ENCODE measurements at places on chromosomes 7 and 10.

- DNase-seq, result no peak
Observed at GRCh38 chr10:31754803-31755624, 173.6 kb downstream of the ARHGAP12 start.

DNA sequence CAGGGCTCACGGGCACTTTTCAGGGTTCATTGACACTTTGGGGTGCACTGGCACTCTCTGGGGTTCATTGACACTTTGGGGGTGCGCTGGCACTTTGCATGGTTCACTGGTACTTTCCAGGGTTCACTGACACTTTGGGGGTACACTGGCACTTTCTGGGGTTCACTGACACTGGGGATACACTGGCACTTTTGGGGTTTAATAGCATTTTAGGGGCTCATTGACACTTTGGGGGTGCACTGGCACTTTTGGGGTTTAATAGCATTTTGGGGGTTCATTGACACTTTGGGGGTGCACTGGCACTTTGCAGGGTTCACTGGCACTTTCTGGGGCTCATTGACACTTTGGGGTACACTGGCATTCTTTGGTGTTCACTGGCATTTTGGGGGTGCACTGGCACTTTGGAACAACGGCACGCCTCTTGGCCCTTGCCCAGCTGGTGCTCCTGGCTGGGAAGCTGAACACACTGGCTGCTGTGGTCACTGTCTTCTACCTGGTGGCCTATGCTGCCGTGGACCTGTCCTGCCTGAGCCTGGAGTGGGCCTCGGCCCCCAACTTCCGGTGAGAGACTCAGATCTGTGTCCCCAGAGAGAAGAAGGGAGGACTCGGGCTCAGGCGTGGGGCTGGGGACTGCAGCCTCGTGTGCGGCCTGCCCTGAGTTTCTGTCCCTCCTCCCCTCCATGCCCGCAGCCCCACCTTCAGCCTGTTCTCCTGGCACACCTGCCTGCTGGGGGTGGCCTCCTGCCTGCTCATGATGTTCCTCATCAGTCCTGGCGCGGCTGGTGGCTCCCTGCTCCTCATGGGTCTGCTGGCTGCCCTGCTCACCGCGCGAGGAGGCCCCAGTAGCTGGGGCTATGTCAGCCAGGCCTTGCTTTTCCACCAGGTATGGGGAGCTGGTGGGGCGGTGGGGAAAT lies 6.2 kb upstream of the TRIP6 start:
- DNase-seq, result no peak

- DNase-seq, result no peak
Observed at GRCh38 chr10:49414496-49414895, 18.6 kb upstream of the DRGX start.

- DNase-seq, result no peak
Observed at GRCh38 chr7:40402661-40403060, 267.9 kb downstream of the SUGCT start.

DNA sequence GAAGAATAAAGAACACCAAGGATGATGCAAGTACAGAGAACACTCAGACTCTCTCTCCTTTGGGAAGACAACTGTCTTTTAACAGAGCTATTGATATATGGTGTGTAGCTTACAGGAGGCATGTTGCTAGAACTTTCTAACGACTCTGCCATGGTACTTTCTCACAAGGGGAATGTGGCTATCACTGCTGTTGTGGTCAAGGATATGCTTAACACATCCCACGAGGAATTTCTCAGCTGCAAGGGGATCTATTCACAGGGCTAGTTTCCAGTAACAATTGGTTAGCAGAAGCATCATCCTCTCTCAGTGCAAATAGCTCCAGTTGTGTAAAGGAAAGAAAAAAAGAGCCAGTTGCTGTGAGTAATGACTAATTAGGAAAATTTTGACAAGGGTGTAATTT lies 826.0 kb downstream of the SORCS1 start:
- no peak for DNase-seq

DNA sequence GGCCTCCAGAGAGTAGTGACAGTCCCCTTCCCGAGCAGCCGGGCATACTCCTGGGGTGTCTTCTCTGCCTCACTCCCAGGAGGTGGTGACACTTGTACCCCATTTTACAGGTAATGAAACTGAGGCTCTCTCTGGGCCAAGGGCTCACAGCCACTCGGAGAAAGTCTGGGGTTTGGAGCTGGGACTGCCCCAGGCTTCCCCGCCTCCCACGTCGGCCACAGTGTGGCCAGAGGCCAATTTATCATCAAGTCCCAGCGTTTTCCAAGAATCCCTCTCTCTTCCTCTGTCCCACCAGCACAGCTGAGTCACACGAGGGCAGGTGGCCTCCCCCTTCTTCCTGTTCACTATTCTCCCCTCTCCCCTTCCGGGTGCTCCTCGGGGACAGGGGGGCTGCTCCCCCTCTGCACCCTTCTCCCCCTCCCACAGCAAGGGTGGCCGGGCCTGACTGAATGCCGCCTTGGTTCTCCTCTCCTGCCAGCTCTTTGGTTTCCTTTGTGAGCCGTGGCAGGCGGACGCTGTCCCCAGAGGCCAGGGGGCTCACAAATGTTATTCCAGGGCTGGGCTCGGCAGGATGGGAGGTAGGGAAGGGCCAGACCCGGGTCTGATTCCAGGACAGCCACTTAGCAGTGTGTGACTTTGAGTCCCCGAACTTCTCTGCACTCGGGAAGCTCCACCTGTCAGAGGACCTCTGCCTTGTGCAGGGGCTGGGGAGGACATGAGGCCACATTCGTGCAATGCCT lies 17.7 kb downstream of the CLIP2 start:
- peak; percentile 27 for DNase-seq

- DNase-seq, result no peak
Observed at GRCh38 chr7:149471289-149471953, 10.6 kb upstream of the ZNF777 start.

- DNase-seq, result no peak
Observed at GRCh38 chr10:72218325-72218724, 2.2 kb upstream of the ASCC1 start.

DNA sequence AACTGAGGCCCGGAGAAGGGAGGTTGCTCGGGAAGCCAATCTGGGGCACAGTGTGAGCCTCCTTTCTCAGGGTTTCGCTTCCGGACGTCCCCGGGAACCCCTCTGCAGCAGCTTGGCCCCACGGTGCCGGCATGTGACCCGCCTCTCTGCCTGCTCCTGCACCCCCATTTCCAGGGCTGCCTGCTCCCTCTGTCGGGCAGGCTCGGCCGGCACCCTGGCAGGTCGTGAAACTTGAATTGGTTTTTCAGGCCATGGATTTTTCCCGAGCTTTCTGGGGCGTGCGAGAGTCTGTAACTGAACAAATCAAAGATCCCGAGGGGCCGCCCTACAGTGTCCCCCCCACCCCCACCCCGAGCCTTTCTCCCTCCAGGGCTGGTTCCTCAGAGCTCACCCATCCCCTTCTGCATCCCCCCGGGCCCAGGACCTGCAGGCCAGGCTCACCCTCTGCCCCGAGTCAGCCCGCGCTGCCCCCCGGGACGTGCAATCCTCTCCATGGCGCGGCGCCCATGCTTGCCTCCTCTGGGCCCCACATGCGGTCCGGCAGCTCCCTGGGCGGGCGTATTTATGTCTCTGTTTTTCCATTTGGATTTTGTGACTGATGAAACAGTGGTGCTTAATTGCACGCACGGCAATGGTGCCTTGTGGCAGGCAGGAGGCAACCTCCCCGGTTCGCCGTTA lies 58.1 kb downstream of the UNCX start:
- peak; percentile 19 for DNase-seq

DNA sequence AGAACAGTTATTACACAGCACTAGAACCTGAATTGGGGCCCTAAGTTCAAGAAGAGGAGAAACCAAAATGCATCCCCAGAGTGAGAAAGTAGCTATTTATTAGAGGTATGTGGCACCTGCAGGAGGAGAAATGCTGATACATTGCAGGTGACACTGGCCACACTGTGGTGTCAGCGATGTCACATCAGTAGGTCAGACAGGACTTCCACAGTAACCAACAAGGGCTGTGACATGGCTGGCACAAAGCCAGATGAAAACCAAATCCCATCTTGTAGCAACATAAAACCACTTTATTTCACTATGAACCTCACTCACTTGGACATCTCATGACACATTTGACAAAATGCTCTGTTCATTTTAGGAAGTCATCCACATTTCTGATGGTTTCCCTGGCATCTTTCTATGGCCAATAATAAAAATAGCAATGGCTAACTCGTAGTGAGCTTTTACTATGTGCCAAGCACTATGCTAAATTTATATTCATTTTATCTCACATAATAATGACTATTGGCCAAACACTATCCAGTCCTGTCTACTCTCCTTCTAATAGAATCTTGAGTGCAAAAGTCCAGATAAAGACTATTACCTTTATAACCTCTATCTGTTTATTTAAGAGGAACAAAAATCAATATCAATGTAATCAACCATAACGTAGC lies 154.2 kb downstream of the TSPAN12 start:
- DNase-seq, result no peak

GRCh38 chr10:57494486-57494885 lies 773.2 kb downstream of the IPMK start:
- DNase-seq, result no peak

GRCh38 chr7:101128040-101128834 lies 1.3 kb downstream of the SERPINE1 start:
- no peak for DNase-seq

DNA sequence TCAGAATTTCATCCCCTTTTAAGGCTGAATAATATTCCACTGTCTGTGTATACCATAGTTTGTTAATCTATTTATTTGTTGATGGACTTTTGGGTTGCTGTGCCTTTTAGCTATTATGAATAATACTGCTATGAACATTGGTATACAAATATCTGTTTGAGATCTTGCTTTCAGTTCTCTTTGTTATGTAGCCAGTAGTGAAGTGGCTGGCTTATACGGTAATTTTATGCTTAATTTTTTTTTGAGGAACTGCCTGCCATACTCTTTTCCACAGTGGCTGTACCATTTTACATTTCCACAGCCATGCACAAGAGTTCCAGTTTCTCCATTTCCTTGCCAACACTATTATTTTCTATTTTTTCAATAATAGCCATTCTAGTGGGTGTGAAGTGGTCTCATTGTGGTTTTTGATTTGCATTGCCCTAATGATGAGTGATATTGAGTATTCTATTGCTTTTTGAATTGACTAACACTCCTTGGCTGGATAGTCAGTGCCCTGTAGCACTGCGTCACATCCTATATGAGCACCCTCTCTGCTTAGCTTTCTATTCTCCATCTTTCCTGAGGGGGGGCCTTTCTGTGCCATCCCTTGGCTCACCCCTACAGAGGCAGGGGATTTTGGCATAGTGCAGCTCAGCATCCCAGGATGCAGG lies 29.4 kb upstream of the RAPGEF5 start:
- DNase-seq, result no peak

- no peak for DNase-seq
Observed at GRCh38 chr10:35705051-35705450, 63.0 kb upstream of the FZD8 start.

DNA sequence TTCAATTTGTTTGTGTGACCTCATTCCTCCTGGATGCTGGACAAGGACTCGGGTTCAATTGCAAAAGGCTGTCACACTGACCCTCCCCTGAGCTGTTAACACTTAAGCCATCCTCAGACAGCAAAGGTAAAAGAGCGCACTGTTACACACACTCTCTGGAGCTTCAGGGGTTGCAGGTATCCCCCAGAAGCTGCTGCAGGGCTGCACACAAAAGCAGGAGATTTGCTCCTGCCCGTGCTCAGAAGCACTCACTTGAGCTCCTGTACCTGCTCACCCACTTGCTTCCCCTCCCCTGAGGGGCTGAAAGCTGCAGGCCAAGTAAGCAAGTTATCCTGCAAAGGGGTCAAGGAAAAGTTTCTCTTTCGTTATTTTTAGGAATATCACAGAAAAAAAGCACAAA lies 886.2 kb upstream of the ZWINT start:
- no peak for DNase-seq

- peak; percentile 49 for DNase-seq
Observed at GRCh38 chr10:77111611-77112550, 525.7 kb downstream of the KCNMA1 start.

GRCh38 chr7:99314504-99314903 lies 11.2 kb upstream of the ARPC1A start:
- no peak for DNase-seq

- DNase-seq, result no peak
Observed at GRCh38 chr7:108345710-108346336, 110.4 kb downstream of the NRCAM start.

GRCh38 chr10:132710036-132710686 lies 75.8 kb downstream of the NKX6-2 start:
- DNase-seq, result no peak

Data from AG09319 (cell line).